NCI-H2029 treated with DMSO at 0.1 percent for 48 hours (cell line): ENCODE measurements at places on chromosomes 2 and 18.

DNA sequence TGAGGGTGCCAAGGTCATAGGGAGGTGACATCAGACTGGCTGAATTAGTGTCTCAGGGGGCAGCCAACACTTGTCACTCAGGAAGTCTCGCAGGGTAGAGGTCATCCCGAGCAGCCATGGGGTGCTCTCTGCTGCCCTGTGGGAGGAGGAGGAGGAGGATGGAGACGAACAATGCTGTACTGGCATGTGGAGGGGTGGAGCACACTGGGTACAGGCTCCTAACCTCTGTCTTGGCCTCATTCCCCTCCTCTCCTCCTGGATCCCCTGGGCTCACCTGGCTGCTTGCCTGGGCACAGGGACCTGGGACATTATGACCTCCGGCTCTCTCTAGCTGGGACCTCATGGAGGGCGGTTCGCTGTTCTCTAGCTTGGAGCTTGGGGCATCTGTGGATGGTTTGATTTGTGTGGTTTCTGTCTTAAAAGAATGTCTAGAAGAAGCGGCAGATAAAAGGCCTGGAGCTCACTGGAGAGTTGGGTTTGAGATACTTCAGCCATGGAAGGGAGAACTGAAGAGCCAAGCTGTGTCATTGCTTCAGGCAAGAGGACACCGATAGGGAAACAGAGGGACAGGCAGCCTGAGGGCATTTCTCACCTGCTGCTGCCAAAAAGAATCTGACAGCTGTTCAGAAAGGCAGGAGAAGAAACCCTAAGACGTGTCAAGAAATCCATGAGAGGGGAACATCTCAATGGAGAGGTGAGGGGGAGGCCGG is 133.1 kb downstream of the SEPTIN10 start:
- DNase-seq: no peak

DNA sequence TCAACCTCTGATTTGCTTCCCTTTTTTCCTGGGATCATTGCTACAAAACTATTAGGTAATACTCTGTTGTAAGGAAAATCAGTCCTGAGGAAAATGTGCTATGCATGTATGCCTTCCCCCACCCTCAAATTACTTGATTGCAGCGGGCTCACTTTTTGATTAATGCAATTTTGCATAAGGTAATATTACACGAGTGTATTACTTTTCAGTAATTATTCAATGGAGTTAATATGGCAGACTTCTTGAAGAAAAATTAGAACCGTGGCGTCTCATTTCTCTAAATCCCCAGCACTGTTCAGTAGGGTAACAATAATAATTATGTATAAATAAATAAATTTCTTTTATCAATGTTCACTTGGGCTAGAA is 527.6 kb upstream of the FANCL start:
- DNase-seq: no peak

- no peak for DNase-seq
Observed at GRCh38 chr18:45981821-45982220, 14.7 kb upstream of the EPG5 start.

DNA sequence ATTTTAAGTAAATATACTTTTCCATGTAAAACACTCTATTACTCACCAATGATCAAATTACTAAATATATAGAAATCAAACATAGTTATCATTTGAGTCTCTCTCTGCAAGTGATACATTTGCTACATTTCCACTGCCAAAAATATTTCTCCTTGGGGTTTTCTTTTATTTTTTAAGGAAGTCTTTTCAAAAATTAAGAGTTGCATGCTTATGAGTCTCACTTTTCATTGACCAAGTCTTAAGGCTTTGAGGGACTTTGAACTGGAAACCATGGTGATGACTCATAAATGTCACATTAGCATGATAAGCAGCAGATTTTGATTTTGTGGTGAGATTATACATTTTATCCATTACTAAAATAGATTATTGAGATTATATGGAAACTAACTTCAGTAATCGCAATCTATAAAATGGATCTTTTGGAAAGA is 152.9 kb downstream of the FAM124B start:
- no peak for DNase-seq

DNA sequence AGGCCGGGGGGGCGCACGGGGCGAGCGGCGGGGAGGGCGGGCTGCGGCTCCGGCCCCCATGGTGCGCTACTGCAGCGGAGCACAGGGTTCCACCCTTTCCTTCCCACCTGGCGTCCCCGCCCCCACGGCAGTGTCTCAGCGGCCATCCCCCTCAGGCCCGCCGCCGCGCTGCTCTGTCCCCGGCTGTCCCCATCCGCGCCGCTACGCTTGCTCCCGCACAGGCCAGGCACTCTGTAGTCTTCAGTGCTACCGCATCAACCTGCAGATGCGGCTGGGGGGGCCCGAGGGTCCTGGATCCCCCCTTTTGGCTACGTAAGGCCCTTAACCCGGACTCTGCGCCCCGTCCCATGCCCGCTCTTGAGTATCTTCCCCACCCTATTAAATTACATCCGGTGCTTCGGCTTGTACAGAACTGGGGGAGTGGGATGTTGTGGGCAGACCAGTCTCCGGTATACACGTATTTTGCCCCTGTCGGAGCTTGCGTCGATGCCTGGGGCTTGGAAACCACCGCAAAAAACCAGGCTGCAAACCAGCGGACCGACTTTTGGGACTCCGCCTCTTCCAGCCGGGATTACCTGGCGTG is 598 bp upstream of the WBP1 start:
- DNase-seq: peak; percentile 40

GRCh38 chr2:960061-960736 is 9.6 kb downstream of the SNTG2 start:
- DNase-seq: no peak

DNA sequence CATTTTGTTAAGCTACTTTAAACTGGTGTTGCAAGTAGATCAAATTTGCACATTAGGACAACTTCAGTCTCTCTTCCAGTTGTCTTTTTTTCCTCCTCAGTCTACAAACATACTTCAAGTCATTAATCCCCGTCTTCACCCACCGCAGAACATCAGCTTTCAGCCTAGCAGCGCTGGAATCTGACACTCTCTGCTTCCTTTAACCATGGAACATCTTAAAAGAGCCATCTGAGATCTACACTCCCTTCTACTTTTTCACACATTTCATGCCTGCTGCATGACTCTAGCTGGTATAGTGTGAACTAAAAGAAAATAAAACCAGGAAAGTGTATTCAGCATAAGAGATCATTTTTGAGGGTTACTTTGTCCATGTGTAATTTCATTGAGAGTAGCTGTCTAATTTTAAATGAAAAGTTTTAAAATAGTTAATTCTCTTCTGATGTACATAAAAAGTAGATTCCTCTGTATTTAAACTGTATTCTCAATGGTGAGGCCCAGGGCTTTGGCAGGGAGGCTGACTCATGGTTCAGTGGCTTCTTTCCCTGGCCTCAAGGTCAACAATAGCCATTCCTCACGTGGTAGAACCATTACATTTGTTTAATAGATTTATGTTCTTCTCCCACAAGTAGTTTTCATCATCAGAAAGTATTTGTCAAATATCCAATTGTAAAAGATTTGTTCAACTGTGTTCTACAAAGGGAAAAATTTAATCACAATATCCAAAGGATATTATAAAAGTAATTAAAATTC is 16.5 kb downstream of the SGPP2 start:
- DNase-seq: no peak

DNA sequence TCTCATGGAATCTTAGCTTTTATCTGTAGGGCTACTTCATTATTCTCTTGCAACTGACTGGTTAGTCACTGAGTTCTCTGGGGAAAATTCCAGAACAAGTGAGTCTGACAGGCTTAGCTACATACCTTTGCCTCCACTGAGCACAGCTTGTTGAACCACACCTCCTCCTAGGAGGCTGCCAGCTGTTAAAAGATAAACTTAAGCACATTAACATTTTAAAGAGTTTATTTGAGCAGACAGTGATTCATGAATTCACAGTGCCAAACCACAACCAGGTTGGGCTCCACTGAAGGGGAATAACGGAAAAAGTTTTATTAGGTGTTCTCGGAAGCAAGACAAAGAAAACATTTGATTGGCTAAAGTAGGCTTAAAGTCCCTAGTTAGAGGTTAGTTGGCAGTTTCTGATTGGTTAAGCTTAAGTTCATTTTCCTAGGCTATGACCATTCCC is 12.5 kb upstream of the SLC38A11 start:
- no peak for DNase-seq

DNA sequence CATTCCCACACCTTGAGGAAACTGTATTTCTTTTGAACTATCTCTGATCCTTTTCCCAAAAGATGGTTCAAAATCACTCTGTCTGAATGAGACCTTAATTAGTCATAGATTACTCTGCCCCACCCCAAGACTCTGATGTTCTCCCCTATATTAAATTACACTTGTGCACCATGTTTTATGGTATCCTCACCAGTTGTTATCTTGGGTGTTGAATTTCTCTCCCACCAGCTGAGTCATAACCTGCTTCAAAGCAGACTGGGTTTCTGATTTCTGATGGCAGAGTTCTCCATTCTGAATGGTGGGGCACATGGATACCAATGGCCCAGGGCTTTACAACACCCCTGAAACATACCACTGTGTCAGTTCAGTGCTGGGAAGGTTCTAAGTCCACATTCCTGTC is 15.0 kb downstream of the CDH20 start:
- DNase-seq: no peak
